ENCODE measurements at places on chromosomes 6 and 20.

DNA sequence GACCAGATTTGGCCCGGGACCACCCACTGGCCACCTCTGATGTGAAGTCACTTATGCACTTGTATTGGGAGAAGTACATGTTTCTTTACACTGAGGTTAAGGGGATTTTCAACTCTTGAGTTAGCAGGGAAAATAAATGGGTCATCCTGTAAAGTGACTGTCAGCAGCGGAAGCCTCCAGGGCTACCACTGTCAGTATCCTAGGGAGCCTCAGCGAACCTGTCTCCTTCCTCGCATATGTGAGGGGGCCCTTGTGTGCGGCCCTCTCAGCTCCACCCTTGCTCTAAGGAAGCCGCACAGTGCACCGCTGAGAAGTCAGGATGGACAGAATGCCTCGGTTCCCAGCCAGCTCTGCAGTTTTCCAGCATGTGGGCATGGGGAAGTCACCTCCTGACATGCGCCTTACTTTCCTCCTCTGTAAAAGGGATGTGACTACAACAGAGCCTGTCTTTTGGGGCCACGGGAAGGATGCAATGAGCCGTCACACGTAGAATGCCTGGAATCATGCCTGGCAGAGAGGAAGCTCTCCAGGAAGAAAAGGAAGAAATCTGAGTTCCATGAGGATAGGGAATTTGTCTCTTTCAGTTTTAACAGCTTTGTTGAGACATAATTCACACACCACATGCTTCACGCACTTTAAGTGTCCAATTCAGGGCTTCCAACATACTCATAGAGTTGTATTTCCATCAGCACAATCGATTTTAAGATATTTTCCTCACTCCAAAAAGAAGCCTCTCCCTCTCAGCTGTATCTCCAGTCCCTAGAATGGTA, 115.4 kb downstream of the SYCP2 start:
- DNase-seq = no peak

DNA sequence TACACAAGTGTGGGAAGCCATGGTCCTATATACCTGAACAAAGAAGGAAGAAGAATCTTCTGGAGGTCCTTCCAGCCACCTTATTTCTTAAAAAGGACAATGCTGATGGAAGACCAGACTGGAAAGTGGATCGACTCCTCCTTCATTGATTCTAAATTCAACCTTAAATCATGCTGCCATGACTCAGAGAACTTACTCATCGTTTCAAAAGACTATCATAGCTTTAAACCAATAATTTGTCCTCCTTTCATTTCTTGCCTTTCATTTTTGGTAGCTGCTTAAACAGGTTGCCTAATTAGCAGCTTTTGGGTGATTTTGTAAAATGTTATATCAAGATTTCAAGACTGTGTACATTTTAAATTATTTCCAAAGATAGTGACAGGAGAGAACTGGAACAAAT, 60.8 kb downstream of the RTN4IP1 start:
- DNase-seq = no peak

DNA sequence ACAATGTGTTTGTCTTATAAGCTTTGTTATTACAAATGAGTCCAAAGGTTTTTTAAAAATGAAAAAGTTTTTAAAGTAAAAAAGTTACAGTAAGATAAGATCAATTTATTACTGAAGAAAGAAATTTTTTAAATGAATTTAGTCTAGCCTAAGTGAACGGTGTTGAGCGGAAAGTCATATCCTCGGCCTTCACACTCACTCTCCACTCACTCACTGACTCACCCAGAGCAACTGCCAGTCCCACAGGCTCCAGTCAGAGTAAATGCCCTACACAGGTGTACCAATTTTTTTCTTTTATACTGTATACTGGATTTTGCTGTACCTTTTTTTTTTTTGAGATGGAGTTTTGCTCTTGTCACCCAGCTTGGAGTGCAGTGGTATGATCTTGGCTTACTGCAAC, 42.7 kb upstream of the AGPAT4 start:
- DNase-seq = no peak

DNA sequence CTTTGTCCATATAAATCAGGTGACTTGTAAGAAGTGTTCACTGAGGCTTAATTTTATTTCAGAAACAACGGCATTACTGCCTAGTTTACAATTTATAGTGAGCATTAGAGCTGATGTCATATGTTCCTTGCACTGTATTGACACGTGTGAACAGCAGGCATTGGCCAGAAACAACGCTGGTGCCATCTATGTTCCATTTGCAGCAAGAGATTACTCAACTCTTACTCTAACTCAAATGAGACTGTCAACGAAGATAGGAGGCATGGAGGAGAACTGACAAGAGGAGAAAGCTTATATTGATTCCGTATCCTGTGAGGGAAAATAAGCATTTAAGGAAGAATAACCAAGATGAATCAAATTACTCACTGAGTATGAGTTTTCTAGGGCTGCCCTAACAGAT, 48.4 kb downstream of the MTFR2 start:
- no peak for DNase-seq

GRCh38 chr6:15751721-15752350, 89.0 kb upstream of the DTNBP1 start:
- DNase-seq = no peak

- DNase-seq = no peak
These were observed 34.8 kb upstream of the FILIP1 start for GRCh38 chr6:75528423-75528822.

DNA sequence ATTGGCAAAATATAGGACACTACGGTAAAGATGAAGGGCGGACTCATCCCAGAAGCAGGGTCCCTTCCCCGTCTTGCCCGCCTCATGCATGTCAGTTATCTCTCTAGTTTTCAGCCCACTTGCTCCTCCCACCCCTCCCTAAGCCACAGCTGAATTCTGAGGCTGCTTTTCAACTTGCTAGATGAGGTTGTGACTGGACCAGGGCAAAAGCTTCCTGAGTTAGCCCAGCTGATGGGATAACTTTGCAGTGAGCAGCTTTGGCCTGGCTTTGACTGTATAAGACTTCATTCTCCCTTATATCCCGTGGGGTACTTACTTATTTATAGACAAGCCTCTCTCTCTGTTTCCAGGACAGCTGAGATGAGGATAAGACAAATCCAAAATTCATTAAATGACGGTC, 23.2 kb downstream of the GHRH start:
- no peak for DNase-seq

- DNase-seq = no peak
These were observed 40.9 kb downstream of the LY86 start for GRCh38 chr6:6629402-6629801.

DNA sequence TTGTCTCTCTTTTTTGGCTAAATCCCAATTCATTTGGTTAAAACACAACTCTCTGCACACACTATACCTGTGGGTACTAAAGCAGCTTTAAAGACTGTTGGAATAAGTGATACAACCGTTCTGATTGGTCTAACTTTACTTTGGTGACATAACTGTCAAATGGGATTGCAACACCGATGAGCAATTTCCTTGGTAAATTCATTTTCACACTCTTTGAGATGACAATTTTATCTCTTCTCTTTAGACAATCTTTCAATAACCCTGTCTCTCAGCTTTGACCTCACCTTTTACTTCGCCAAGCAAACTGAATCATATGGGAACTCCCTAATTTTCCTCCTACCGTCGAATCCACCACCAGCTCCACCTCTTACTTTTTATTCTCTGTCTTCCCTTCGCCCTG, 60.8 kb downstream of the ECT2L start:
- DNase-seq = no peak

GRCh38 chr6:148193063-148193680, 149.5 kb upstream of the SASH1 start:
- DNase-seq = peak; percentile 73

DNA sequence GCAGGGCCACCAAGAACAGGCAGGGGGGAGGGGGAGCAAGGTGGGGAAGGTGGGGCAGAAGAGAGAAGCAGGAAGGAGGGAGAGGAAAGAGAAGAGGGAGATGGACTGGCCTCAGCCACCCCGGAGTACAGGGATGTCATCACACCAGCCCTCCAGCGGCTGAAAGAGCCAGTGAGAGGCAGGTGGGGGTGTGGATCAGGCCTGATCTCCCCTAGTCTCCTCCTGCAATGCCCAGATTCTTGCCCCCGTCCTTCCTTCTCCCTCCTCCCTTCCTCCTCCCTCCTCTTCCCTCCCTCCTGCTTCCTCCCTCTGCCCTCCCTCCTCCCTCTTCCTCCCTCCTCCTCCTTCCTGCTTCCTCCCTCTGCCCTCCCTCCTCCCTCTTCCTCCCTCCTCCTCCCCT, 61.5 kb downstream of the YTHDF1 start:
- DNase-seq = no peak

- peak; percentile 79 for DNase-seq
These were observed 63.6 kb downstream of the GTF2H5 start for GRCh38 chr6:158231551-158232315.

DNA sequence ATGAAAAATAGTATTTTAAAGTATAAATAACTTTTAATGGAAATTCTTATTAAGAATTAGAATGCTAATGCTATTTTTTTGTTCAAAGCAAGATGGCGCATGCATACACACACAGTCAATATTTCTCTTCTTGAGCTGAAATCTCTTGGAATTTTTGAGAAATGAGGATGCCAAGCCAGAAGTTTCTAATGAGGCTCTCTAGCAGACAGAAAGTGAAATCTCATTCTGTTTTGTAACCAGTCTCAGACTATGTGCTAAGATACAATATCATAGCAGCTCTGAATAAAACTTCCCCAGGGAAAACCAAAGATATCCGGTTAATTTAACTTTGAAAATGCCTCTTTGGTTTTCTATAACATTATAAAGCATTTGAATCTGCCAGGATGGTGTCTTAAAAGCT, 97.2 kb upstream of the HDAC2 start:
- DNase-seq = no peak

- DNase-seq = no peak
These were observed 126.7 kb downstream of the DST start for GRCh38 chr6:56516003-56516402.

DNA sequence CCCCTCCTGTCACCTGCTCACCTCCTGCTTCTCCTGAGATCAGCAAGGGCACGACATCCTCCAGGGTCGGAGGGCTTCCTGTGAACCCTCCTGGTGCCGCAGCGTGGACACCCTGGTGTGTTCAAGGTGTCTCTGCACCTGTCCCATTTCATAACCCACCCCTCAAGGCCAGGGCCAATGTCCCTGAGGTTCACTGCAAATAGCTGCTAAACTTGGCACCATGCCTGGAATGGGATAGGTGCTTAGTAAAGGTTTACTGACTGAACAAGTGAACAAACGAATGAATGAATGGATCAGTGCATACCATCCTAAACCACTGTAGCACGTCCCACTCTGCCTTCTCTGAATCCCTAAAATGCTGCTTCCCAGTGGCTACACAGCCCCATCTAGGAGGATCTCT, 35.0 kb downstream of the SIRPA start:
- DNase-seq = no peak

GRCh38 chr20:47220161-47220582, 136.3 kb downstream of the ZMYND8 start:
- peak; percentile 19 for DNase-seq

DNA sequence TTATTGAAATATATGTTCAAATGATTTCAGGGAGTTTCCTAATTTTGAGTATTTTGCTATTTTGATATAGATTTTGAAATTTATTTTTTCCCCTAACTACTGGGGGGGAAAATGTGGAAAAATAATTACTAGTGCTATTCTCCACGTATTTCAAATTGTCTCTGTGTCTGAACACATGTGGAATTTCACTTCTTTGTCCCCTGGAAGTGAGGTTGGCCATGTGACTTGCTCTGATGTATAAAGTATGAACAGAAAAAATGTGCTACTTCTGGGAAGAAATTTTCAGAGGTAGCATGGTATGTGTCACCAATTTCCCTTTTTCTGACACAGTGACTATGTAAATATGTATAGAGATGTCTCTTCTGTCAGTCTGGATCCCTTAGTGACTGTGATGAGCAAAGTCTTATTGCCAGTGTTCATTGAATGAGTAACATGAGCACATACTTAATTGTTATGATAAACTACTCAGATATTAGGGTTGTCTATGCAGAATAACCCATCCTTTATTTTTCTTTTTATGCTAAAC, 215.4 kb upstream of the CCN2 start:
- no peak for DNase-seq

DNA sequence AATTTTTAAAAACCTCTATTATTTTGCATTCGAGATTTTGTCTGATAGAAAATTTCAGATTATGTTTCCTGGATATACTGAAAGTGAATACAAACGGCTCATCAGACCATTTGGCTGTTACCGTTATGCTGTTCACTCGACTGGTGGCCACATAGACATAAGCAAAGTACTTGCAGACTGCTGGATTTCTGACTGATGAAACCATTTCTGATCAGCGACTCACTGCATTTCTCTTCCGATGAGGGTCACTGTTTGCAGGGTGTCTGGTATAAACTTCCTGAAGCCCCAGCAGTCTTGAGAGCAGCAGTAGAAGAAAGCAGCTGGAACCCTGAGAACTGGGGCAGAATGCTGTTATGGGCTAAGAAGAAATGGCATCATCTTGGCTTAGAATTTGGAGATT, 17.7 kb downstream of the SNX9 start:
- DNase-seq = no peak

DNA sequence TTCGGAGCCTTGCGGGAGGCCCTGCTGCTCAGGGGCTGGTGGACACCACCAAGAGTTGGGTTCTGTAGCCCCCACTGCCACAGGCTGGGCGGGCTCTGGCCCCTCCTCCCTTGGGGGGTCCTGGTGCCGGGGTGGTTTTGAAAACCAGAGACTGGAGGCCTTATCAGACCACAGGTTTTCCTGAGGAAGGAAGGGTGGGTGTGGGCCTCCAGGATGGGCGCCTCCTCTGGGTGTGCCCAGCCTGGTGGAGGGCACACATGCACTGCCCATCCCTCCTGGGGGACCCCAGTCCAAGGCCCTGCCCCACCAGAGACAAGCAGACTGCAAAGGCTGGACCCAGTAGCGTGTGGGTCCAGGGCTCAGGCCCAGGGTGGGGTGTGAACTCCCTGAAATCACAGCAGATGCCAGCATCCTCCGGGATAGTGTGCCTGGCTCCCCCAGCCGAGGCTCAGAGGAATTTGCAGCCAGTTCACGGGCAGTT, 13.5 kb upstream of the ZBTB46 start:
- no peak for DNase-seq

DNA sequence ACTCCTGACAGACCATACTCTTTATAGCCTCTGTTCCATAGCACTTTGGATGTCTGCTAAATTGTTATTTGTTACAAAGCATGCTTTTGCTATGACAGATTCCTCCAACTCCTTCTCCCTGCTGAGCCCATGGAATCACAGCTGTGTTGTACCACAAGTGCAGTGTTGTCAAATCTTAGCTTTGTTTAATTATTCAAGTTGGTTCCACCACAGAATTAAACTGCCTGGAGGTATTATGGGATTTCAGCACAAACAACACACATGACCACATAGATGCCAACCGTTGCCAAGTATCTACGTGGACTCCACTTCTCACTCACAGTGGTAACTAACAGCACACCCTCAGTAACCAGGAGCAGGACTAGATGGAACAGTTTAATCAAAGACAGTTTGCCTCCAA, 32.7 kb upstream of the MARCKS start:
- no peak for DNase-seq

DNA sequence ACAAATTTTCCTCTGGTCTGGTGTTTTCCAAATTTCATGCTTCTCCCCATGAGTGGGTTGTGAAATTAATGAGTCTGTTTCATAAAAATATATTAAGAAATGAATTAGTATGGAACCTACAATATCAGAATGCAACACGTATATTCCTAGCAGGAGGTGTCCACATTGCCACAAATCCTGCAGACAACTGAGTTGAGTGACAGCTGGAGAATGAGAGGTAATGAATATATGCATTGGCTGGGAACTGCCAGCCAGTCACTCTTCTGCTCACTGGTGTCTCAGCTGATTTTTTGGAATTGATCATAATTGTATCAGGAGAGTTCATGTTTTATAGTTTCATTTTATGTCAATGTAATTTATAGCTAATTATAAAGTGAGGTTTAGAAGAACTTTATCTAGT, 6.3 kb upstream of the ARFGEF3 start:
- DNase-seq = no peak

GRCh38 chr6:73369563-73369962, at the start of gene OOEP:
Gene OOEP, minus strand, starts transcription at chr6:73369897. Its CDS starts 105 bp downstream, at chr6:73369792.
- no peak for DNase-seq
